ENCODE measurements at places on chromosomes 2 and 18.

DNA sequence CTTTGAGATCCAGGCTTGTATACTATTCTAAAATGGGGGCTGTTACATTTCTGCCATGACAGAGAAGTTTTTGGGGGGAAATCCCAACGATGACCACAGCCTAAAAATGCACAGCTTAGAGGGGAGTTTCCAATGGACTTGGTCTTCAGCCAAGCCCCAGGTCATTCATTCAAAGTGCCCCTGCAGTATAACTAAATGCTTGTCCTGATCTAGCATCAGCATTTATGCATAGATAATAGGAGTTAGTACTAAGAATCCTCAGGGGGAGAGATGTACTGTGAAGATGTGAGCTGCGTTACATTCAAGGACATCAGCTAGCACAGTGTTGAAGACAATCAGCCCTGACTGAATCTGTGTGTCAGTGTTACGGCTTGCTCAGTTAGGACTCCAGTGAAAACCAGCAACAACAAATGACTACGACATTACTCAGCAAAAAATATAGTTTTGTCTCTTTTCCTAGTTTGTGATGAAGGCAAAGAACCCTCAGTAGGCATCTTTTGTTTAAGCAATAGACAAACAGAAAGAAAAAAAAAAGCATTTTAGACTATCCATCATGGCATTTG, 160.9 kb downstream of the ZEB2 start:
- no peak for DNase-seq

- DNase-seq: no peak
These were observed 856.4 kb downstream of the RNF144A start for GRCh38 chr2:7773362-7774360.

- no peak for DNase-seq
These were observed 20.6 kb downstream of the DUSP11 start for GRCh38 chr2:73759285-73759764.

GRCh38 chr2:152594792-152595191, 122.5 kb downstream of the PRPF40A start:
- no peak for DNase-seq

- DNase-seq: no peak
These were observed 73.0 kb upstream of the TMEM17 start for GRCh38 chr2:62578803-62579640.

GRCh38 chr18:39667905-39668304, 2102.3 kb upstream of the CELF4 start:
- no peak for DNase-seq

DNA sequence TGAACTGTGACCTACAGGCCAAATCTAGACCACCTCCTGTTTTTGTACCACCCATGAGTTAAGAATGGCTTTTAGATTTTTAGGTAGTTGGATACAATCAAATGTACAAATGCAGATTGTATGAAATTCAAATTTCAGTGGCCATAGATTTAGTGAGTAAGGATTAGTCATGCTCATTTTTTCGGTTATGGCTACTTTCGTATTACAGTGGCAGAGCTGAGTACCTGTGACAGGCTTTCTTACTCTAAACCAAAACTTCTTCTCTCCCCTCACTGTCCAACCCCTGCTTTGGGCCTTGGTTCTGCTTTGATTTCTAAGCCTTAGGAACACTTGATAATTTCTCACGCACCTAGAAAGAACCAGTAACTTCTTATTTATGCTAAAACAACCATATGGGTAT, 82.1 kb downstream of the CDC42EP3 start:
- DNase-seq: no peak

- DNase-seq: no peak
These were observed 43.8 kb downstream of the SLC4A3 start for GRCh38 chr2:219671279-219671678.

DNA sequence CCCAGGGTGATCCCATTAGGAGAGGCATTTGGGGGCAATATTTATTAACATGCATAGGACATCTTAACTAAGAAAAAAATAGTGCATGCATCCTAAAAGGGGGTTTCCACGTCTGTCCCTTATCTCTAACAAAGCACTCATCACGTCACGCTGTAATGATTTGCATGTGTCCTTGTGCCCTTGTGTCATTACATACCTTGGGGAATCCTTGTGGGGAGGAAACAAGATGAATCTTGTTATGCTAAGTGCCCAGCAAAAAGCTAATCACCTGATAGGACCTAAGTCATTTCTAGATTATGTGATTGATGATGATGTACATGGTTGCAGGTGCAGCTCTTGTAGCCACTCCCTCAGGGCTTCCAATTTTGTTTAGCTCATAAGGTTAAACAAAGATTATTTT, 250.9 kb downstream of the FBXO15 start:
- DNase-seq: no peak

DNA sequence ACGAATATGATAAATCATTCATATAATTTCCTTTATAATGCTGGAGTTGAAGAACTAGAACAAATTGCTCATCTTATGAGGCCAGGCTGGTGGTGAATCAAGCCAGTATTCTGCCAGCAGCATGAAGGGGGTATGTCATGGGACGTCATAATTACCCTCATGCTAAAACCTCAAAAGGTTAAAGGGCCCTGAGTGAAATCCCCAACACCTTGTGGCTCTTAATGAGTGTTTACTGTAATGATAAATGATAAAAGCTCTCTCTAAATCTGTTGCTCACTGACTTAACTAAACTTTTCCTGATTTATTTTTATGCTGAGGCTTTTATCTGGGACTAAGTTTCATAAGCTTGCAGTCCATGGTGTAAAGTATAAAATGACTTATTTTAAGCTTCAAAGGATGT, 18.3 kb upstream of the NEDD4L start:
- DNase-seq: no peak

DNA sequence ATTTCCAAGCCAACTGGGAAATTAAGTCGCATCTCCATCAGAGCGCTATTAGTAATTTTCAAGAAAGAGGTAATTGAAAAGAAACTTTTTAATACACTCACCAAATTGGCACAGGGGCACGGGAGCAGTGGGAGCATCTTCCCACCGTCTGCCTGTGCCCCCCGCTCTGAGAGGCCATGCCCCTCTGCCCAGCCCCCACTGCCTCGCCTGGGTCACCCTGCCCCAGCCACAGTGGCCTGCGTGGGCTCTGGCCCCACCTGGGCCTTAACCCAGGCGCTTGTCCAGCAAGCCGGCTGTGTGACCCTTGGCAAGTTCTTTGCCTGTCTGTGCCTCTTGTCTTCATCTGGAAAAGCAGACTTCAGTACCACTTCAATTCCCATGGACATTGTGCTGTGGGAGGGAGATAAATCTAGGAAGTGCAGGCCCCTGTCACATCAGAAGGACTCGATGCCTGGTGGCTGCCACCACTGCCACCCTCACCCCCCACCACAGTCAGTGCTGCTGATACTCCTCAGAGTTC, 31.9 kb downstream of the GLI2 start:
- no peak for DNase-seq

- no peak for DNase-seq
These were observed 424.6 kb downstream of the TGIF1 start for GRCh38 chr18:3874581-3874980.

GRCh38 chr2:84902526-84902925, 2.9 kb upstream of the TMSB10 start:
- no peak for DNase-seq

DNA sequence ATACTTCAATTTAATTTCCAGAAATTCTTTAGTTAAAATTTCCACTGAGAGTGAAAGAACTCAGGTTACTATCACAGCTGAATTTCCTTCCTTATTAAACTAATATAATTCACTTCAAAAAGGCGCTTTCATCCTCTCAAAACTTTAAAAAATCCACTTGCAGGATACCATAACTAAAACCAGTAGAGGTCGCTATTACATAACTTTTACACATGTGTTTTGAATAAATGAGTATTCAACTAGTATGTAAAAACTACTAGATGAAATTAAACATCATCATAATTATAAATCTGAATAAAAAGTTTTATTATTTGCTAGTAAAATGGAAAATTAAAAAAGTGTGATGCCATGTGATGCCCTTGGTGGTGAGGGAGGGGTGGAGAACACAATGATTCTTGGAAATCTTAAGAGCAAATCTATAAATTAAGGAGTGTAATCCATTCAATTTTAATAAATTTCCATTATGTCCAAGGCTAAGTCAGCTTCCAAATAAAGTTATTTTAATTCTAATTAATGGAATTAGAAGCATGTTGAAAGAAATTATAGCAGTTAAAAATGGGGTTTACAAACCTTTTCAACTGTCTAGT, 61.4 kb downstream of the SOS1 start:
- no peak for DNase-seq

DNA sequence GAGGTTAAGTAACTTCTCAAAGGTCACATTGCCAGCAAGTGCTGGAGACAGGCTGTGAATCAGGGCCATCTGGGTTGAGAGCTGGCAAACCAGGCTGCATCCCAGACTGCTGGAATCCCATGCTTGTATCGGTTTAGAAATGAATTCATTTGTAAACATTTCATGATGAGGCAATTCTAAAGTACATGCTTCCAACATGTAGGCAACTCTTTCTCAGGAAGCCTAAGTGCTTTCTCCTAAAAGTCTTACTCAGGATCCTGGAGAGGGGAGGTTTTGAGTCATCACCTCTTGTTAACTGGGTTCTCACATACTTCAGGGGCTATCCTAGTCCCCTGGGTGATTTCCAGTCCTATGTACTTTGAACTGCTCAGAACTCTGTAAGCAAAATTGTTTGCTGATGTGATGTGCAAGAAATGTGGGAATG, 416.5 kb downstream of the MEIS1 start:
- no peak for DNase-seq

GRCh38 chr2:172096626-172097547, 5.8 kb downstream of the DLX2 start:
- DNase-seq: no peak

- no peak for DNase-seq
These were observed 698.2 kb downstream of the MBD2 start for GRCh38 chr18:53526101-53526870.

DNA sequence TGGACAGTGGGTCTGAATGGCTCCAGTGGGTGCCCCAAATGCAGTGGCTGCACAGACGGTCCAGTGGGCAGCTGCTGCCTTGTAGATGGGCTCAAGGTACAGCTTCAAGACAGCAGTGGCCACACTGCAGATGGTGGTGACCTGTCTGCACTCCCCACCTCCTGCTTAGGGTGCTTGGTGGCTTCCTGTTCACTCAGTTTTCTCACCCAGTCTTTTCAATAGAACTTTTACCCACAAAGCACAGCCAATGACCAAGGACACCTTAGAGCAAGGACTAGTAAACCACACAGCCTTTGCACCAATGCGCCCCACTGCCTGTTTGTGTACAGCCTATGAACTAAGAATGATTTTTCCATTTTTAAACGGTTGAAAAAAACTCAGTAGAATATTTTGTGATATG, 34.9 kb downstream of the MEX3C start:
- no peak for DNase-seq
